Posterior cingulate gyrus (tissue), 11 donors: ENCODE measurements at places on chromosomes 4 and X.

GRCh38 chr4:120175272-120175671 is 108.6 kb upstream of the MAD2L1 start:
- DNase-seq, result no peak

DNA sequence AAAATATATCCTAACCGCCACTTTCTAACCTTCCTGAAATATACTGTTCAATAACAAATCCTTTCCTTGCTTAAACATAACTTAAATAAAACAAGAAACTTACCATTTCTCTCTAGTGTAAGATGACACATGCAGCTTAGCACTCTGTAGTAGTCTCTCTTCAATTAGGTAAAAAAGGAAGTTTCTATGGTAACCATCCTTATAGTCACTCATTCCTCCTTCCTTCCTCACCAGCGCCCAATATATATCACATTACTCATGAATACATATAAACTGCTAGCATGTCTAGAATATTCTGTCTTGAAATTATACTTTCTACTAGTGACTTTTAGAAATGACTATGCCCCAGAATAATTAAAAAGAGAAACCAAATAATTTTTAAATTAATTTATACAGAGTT is 112.2 kb downstream of the SNCA start:
- DNase-seq, result no peak

DNA sequence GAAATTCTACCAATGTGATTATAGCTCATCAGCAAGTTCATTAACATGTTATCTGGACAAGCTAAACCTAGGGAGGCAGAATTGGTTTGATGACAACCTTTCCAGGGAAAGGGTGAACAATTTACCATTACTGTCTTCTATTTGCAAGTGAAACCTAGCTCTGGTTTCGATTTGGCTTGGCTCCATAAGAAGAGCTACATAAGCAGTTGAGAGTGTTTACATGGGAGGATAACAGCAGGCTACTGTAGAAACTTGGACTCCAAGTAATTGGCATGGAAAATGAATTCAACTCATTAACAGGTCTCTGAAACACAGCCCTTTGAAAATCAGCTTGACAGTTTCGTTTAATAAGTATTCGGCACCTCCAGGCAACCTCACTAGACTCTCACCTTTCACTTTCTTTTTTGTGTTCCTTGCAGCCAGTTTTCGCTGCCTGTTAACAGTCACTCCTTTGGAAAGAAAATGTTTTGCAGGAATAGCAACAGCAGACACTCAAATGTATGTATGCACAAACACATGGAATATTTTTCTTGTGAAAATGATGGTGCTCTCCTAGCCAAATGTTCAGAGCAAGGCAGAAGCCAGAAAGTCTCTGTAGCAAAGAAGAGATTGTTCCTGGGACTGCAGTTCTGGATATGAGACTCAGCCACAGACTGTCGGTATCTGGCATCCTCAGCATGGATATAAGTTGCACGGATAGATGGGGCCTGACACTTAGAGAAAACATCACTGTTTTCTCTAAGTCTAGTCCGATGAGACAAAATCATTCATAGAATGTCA is 27.5 kb downstream of the POU3F4 start:
- no peak for DNase-seq

- DNase-seq, result no peak
These were observed 123.6 kb upstream of the TET2 start for GRCh38 chr4:105022811-105023667.

GRCh38 chr4:8215001-8215427 is 15.9 kb downstream of the SH3TC1 start:
- no peak for DNase-seq

DNA sequence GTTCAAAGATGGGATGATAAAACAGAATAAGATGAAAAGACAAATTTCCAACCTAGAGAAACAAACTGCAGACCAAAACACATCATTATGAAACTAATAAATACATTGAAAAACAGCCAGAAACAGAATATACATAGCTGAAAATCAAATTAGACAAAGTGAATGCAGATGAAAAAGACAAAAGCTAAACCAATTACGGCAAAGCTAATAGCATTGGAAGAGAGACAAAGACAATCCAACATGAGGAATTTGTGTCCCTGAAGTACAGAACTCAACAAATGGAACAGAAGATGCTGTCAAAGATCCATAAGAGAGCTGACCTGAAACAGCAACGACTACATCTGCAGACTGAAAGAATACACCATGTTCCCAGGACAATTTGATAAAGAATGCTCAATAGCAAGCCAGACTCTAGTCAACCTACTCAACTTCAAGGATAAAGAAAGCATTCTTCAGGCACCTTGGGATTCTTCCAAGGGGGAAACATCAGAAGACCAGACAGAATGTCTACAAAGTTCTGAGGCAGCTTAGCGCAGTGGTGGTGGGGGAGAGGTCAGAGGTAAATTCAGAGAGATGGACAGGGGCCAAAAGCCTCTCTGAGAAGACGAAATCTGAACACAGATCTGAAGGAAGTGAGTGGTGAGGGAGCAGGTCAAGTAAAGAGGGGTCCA is 27.4 kb upstream of the IRAK1 start:
- no peak for DNase-seq

GRCh38 chrX:47146936-47147859 is 2.2 kb downstream of the RBM10 start:
- no peak for DNase-seq

DNA sequence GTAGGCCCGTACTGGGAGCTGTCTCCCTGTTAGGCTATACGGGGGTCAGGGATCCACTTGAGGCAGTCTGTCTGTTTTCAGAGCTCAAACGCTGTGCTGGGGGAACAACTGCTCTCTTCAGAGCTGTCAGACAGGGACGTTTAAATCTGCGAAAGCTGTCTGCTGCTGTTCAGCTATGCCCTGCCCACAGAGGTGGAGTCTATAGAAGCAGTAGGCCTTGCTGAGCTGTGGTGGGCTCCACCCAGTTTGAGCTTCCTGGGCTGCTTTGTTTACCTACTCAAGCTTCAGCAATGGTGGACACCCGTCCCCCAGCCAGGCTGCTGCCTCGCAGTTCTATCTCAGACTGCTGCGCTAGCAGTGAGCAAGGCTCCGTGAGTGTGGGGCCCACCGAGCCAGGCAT is 27.3 kb upstream of the PHEX start:
- DNase-seq, result no peak

GRCh38 chr4:75494563-75494962 is 19.6 kb downstream of the RCHY1 start:
- no peak for DNase-seq

DNA sequence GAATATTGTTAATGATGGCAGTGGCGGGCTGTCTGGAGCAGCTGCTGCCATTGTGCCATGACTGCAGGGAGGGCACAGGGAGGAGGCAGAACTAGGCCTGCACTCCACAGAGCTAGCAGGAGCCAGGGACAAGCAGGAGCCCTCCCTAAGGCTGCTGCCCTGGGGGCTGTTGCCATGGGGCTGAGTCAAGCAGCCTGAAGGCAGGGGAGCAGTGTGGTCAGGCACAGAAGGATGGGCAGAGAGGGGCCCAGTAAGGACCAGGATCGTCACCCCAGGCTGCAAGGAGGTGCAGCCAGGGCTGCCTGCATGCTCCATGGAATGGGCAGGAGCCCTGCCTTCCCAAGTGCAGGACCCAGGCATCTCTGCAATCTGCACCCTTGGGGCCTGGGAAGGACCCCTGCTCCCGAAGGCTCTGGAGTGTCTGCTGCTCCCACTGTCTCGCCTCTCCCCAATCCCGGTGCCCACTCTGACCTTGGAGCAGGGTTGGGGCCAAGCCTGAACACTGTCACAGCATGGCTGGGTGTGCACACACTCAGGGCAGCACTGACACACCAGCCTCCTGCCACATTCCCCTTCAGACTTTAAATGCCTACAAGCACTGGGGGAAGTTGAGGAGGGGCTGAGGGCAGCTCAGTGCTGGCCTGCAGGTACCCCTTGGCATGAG is 98.3 kb upstream of the GALNTL6 start:
- DNase-seq, result no peak

DNA sequence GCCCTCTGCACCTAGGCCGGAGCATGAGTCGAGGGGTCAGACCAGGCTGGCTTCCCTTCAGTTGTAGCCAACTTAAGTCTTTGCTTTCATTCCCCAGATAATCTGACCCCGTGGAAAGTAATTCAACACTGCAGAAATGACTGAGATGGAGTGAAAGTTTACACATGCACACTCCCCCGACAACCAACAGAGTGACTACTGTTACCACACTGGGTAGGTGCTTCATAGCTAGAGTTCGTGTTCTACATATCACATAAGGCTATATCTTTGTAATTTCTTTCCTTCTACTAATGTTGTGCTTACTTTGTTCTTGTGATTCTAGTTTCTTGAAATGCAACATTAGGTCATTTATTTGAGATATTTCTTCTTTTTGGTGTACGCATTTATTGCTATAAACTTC is 7.2 kb upstream of the CTAG2 start:
- no peak for DNase-seq

DNA sequence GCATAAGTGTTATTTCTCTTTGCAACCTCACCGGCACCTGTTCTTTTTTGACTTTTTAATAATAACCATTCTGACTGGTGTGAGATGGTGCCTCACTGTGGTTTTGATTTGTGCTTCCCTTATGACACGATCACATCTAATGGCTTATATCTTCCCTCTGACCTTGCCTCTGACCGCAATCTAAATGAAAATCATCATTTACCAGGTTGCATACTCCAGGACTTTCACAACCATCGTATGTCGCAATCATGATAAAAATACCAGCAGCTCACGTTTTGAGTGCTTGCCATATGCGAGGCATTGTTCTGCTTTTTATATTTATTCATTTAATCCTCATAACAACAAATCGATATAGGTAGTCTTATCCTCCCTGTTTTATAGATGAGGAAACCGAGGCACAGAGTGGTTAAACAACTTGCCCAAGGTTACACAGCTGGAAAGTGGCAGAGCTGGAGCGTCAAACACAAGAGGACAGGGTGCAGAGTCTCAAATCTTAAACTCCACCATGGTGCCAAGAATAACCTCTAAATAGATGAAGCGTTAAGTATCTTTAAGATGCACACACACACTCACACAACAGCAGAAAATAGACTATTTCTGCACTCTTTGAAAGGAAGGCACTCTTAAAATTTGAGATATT is 102.2 kb downstream of the SEL1L3 start:
- DNase-seq, result no peak

DNA sequence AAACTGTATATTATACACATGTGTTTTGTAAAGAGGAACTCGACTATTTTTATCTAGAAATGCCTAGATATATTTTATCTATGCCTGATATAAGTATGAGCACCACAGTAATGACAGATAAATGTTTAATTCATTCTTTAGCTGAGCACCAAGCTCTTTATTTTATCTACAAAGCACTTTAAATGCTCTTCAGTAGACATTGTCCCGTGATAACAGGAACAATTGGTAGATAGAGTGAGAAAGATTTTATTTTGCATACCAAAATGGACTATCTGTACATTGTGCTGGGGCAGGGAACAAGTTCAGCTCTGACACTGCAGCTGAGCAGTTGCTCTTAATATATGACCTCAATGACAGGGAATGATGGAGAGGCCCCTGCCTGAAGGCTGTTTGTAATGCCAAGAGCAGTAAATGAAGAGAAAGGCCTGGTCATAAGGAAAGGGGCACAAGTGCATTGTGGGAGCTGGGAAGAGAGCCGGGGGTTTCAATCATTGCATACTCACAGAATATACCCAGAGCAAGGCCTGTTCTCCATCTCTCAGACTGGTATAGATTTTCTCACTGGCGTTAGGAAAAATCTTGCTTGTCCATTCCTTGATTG is 57.3 kb downstream of the SEPTIN11 start:
- no peak for DNase-seq

DNA sequence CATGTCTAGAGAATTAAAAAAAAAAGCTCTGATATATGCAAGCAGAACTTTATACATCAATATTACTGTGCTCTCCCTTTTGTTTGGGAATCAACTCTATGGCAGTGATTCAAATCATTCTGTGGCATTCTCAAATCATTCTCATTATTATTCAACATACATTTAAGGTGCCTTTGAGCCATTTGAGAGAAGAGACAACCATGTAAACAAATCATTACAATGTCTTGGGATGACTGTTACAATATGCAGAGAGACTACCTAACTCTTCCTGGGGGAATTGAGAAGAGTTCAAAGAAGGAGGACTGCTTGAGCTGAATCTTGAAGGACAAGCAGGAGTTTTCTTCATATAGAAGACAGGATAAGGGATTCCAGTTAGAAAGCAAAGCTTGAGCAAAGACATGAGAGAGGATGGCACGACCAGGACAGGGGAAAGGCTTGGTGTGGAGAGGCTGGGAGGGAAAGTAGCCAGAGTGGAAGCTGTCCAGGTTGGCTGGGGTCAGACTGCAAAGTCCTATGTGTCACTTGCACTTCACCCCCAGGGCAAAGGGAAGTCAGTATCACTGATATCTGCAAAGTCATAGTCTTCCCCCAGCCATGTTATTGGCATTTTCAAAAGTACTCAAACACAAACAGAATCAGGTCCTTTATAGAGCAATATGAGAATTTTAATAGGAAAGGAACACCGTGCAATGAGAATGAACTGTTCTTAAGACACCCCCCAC is 9.0 kb downstream of the SEC24D start:
- DNase-seq, result no peak

GRCh38 chrX:134760650-134761049 is 102.4 kb upstream of the PLAC1 start:
- no peak for DNase-seq

GRCh38 chr4:133638751-133639150 is 489.7 kb downstream of the PCDH10 start:
- DNase-seq, result no peak

DNA sequence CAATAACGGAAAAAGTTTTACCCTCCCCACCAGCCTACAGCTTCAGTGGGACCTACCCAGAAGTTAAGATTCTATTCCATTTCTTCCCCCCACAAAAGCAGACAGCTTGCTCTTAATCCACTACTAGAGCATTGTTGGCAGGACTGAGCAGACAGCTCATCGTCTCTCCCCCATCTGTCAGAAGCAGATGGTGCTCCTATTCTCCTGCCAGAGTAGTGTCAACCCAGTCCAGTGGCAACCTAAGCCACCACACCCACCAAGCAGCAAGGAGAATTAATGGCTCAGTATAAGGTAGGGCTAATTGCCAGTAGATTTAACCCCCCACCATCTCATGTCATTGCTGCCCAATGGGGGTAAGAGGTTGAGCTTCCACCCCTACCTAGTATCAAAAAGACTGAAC is 62.0 kb downstream of the AWAT2 start:
- no peak for DNase-seq

DNA sequence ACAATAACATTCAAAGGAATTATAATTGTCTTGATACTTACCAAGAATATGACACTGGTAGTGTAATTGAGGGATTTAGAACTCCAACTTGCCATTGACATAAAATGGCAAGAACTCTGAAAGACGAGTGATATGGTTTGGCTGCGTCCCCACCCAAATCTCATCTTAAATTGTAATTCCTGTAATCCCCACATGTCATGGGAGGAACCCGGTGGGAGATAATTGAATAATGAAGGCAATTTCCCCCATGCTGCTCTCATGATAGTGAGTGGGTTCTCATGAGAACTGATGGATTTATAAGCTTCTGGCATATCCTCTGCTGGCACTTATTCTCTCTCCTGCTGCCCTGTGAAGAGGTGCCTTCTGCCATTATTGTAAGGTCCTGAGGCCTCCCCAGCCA is 1536.4 kb downstream of the TECRL start:
- no peak for DNase-seq

- no peak for DNase-seq
These were observed 3.9 kb upstream of the PDLIM5 start for GRCh38 chr4:94447754-94448411.

- DNase-seq, result no peak
These were observed 547.0 kb downstream of the ARAP2 start for GRCh38 chr4:35697210-35697736.
